ENCODE measurements at places on chromosomes 3 and 15.

DNA sequence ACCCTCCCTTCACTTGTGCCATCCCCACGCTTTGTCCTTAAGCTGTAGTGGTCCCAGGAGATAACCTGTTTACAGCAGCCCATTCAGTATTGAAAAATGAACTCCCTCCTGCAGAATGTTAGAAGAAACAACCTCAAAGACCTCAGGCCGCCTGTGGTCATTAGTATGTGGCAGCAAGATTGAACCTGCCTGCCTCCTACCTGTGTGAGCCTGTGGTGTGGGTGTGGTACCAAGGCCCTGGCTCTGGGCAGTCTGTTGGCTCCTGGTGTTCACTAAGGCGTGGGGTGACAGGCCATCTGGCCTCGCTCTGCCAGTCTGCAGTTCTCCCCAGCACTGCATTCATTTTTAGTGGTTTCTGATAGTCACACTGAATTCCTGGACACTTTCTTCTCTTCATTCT is 21.0 kb downstream of the LSM3 start:
- H3K4me3 ChIP-seq = no peak overlapping the region
- H3K27me3 ChIP-seq = no peaks in the 10 kb centered on the region
- peaks cover 5% of the 10 kb centered on the region for H3K4me1 ChIP-seq
- H3K36me3 ChIP-seq = peaks cover 31% of the 10 kb centered on the region
- no peak overlapping the region for H3K27ac ChIP-seq

DNA sequence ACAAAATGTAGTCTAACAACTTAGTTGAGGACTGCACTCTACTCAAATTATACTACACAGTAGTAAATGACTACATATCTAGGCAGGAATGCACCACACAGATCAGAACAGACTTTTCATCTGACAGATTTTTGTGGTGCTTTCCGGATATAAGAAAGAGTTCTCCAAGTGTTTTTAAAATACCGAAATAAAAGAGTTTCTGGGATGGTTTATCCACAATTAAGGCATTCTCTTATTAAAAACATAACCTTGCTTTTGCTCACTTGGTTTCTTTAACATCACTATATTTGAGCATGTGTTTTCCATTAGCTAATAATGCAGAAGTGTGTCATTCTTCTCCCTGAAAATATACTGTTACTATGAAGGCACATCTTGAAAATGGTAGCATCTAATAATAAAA is 132.9 kb downstream of the MAGI1 start:
- peaks cover 9% of the 10 kb centered on the region for H3K27me3 ChIP-seq
- no peak overlapping the region for H3K27ac ChIP-seq
- H3K36me3 ChIP-seq = no peaks in the 10 kb centered on the region
- no peaks in the 10 kb centered on the region for H3K4me1 ChIP-seq
- no peak overlapping the region for H3K4me3 ChIP-seq

GRCh38 chr3:51398595-51399310 is 7.7 kb downstream of the RBM15B start:
- no peak overlapping the region for H3K27ac ChIP-seq
- H3K27me3 ChIP-seq = no peaks in the 10 kb centered on the region
- H3K4me1 ChIP-seq = peaks cover 30% of the 10 kb centered on the region
- no peak for DNase-seq
- H3K4me3 ChIP-seq = no peak overlapping the region

DNA sequence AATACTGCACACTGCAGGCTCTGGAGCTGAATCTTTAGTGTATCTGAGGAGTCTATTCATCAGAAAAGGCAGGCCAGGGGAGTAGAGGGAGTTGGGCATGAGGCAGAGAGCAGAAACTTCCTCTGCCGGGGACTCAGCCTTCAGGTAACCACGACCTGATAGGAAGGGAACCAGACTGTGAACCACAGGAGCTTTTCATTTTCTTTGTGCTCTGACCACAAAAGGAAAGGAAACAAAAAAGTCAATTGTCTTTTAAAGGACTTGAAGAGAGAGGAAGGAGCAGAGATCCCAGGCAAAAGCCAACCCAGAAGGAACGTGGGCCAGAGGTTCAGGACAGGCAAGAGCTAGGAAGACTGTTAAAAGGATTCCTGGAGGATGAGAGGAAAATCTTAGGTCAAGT is 573.3 kb downstream of the EPHB1 start:
- H3K27me3 ChIP-seq = no peaks in the 10 kb centered on the region
- H3K4me3 ChIP-seq = no peak overlapping the region
- H3K27ac ChIP-seq = no peak overlapping the region
- peaks cover 2% of the 10 kb centered on the region for H3K36me3 ChIP-seq

GRCh38 chr3:36959821-36960220 is 15.0 kb upstream of the TRANK1 start:
- no peaks in the 10 kb centered on the region for H3K27me3 ChIP-seq
- no peak overlapping the region for H3K4me3 ChIP-seq
- H3K4me1 ChIP-seq = peaks cover 4% of the 10 kb centered on the region
- no peak for DNase-seq
- H3K27ac ChIP-seq = no peak overlapping the region

GRCh38 chr3:150372320-150372719 is 35.8 kb upstream of the TSC22D2 start:
- H3K36me3 ChIP-seq = no peaks in the 10 kb centered on the region
- peak overlapping the region; percentile 37 for H3K4me3 ChIP-seq
- no peak for DNase-seq
- peaks cover 11% of the 10 kb centered on the region for H3K4me1 ChIP-seq
- H3K27ac ChIP-seq = no peak overlapping the region

GRCh38 chr3:40979962-40980361 is 219.3 kb upstream of the CTNNB1 start:
- peaks cover 40% of the 10 kb centered on the region for H3K27me3 ChIP-seq
- no peak overlapping the region for H3K4me3 ChIP-seq
- peaks cover 3% of the 10 kb centered on the region for H3K36me3 ChIP-seq
- peaks cover 2% of the 10 kb centered on the region for H3K4me1 ChIP-seq

- no peak for DNase-seq
- H3K36me3 ChIP-seq = peaks cover 7% of the 10 kb centered on the region
- H3K4me1 ChIP-seq = peaks cover 15% of the 10 kb centered on the region
- peak overlapping the region; percentile 96 for H3K27ac ChIP-seq
- H3K4me3 ChIP-seq = no peak overlapping the region
Observed at GRCh38 chr15:78129077-78129750, 2.0 kb downstream of the CIB2 start.

DNA sequence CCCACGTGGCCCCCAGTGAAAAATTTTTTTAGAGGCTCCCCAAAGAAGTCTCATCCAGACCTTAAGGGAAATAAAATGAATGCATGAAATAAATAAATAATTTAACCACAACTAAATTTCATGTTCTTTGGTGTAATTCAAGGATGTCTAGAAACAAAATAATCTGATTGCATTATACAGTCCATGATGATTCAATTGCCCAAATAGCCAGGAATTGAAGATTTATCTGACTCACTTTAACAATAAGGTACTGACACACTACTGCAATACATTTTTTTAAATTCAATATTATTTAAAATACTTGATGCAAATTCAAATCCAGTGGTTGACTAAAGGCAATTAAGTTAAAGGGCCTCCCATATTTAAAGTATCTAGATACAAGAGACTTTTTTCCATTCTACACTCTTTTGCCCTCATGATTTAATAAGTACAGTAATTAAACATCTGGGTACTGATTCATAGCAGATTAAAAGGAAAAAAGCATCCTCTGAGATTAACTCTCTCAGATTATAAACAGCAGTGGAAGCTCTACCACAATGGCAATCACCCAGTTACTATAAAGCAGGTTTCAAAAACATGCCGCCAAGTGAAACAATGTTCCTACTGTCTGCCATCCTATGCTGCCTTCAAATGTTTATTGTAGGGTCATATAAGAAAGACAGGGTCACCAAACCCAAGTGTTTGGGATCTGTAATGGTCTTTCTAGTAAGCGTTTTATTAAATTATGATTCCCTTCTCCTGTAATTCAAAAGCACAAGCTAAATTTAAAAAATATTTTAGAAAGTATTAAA is 9.9 kb downstream of the UQCC5 start:
- no peak for DNase-seq
- H3K4me1 ChIP-seq = peaks cover 4% of the 10 kb centered on the region
- H3K36me3 ChIP-seq = peaks cover 31% of the 10 kb centered on the region
- no peaks in the 10 kb centered on the region for H3K27me3 ChIP-seq
- no peak overlapping the region for H3K4me3 ChIP-seq
- H3K27ac ChIP-seq = peak overlapping the region; percentile 79

- H3K4me3 ChIP-seq = no peak overlapping the region
- H3K27me3 ChIP-seq = no peaks in the 10 kb centered on the region
- H3K4me1 ChIP-seq = no peaks in the 10 kb centered on the region
Observed at GRCh38 chr15:36644191-36644896, 64.9 kb downstream of the CDIN1 start.

DNA sequence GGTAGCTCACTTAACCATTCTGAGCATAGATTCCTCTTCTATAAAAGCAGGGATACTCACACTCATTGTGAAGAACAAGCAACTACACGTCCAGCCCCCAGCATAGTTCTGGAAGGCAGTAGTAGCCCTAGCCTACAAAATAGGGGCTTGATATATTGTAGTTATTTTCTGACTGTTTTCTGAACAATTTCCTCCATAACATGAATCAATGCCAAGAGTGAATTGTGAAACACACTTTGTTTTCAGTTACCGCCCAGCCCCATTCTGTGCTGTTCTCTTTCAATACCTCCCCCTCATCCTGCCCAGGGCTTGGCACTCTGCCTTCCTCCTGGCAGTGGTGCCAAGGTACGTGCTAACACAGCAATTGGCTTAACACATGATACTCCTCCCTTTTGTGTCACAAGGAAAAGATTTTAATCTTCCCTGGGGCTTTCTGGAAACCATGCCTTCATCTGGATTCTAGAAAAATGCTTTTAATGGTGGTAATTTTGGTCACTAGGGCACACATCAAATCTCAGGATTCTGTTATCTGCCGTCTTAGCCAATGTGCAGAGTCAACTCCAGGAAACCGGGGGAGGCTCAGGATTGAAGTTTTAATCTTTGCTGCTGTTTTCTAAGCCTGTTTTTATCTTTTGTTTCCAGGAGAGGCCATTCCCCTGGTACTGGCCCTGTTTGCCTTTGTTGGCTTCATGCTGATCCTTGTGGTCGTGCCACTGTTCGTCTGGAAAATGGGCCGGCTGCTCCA is 37.2 kb downstream of the IL20RB start:
- H3K27me3 ChIP-seq = no peaks in the 10 kb centered on the region
- H3K36me3 ChIP-seq = peaks cover 3% of the 10 kb centered on the region
- no peak overlapping the region for H3K4me3 ChIP-seq

GRCh38 chr3:45241206-45241605 is 15.1 kb upstream of the TMEM158 start:
- no peak overlapping the region for H3K4me3 ChIP-seq
- H3K4me1 ChIP-seq = no peaks in the 10 kb centered on the region
- DNase-seq = no peak
- H3K27ac ChIP-seq = no peak overlapping the region

GRCh38 chr15:64693134-64693533 is 82.3 kb downstream of the RBPMS2 start:
- no peak overlapping the region for H3K27ac ChIP-seq
- H3K4me1 ChIP-seq = peaks cover 19% of the 10 kb centered on the region
- no peak overlapping the region for H3K4me3 ChIP-seq
- no peak for DNase-seq
- H3K27me3 ChIP-seq = no peaks in the 10 kb centered on the region

DNA sequence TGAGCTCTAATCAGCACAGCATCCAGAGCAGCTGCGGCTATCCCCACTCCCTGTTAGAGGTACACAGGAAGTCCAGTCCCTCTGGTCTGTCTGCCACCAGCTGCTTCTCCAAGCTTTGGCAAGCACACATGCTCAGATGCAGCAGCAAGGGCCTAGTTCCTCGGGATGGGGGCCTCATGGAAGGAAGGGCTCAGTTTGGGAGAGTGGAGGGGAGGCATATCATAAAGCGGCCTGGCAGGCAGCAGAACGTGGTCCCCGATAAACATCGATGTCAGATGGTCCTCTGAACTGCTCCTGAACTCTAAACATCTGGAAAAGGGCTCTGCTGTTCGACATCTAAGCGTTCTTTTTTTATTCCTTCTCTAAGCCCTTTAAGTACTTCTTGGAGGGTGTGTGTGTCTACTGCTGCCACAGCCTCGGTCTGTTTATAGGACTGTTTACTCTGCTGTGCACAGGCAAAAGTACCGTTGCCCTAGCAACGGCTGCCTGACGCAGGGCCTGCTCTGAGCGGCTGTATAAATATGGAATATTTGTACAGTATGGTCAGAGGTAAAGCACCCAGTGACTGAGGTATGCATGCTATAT is 74.6 kb downstream of the PRICKLE2 start:
- no peak for DNase-seq
- no peak overlapping the region for H3K4me3 ChIP-seq
- peaks cover 16% of the 10 kb centered on the region for H3K27me3 ChIP-seq
- H3K36me3 ChIP-seq = no peaks in the 10 kb centered on the region
- no peaks in the 10 kb centered on the region for H3K4me1 ChIP-seq
- no peak overlapping the region for H3K27ac ChIP-seq

GRCh38 chr15:51097553-51098330 is 3.0 kb upstream of the TNFAIP8L3 start:
- DNase-seq = no peak
- peaks cover 74% of the 10 kb centered on the region for H3K27me3 ChIP-seq
- no peaks in the 10 kb centered on the region for H3K36me3 ChIP-seq
- no peak overlapping the region for H3K27ac ChIP-seq
- peaks cover 4% of the 10 kb centered on the region for H3K4me1 ChIP-seq

- H3K36me3 ChIP-seq = no peaks in the 10 kb centered on the region
- H3K4me1 ChIP-seq = no peaks in the 10 kb centered on the region
- no peaks in the 10 kb centered on the region for H3K27me3 ChIP-seq
- no peak overlapping the region for H3K27ac ChIP-seq
- no peak overlapping the region for H3K4me3 ChIP-seq
Observed at GRCh38 chr15:27592036-27592760, 506.9 kb downstream of the OCA2 start.

- no peaks in the 10 kb centered on the region for H3K27me3 ChIP-seq
- H3K27ac ChIP-seq = no peak overlapping the region
- DNase-seq = no peak
- no peak overlapping the region for H3K4me3 ChIP-seq
Observed at GRCh38 chr3:163879172-163879571, 1199.1 kb downstream of the SI start.

- H3K36me3 ChIP-seq = no peaks in the 10 kb centered on the region
- H3K4me1 ChIP-seq = no peaks in the 10 kb centered on the region
- no peak overlapping the region for H3K4me3 ChIP-seq
- H3K27ac ChIP-seq = no peak overlapping the region
- H3K27me3 ChIP-seq = peaks cover 9% of the 10 kb centered on the region
- DNase-seq = no peak
Observed at GRCh38 chr15:35123743-35124142, 38.6 kb upstream of the NANOGP8 start.

- H3K4me1 ChIP-seq = peaks cover 9% of the 10 kb centered on the region
- no peak for DNase-seq
- H3K27ac ChIP-seq = no peak overlapping the region
- peaks cover 66% of the 10 kb centered on the region for H3K27me3 ChIP-seq
- H3K4me3 ChIP-seq = no peak overlapping the region
Observed at GRCh38 chr15:66848116-66848515, 146.1 kb downstream of the SMAD6 start.

DNA sequence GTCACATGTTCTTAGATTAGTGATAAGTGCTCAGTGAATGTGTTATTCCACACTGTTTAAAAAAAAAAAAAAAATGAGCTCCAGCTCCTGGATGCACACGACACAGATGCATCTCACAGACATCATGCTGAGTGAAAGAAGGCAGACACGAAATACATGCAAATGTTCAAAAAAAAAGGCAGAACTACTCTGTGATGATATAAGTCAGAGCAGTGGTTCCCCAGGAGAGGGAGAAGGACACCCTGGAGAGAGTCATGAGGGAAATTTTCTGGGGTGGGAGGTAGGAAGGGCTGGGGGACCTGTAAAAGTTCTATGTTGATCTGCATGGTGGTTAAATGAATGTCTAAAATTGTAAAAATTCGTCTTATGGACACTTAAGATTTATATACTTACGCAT is 4.3 kb downstream of the CSRNP1 start:
- no peak for DNase-seq
- peaks cover 71% of the 10 kb centered on the region for H3K4me1 ChIP-seq
- H3K4me3 ChIP-seq = peak overlapping the region; percentile 90
- no peaks in the 10 kb centered on the region for H3K27me3 ChIP-seq

GRCh38 chr3:102599819-102600576 is 165.2 kb downstream of the ZPLD1 start:
- no peak for DNase-seq
- no peaks in the 10 kb centered on the region for H3K36me3 ChIP-seq
- H3K4me1 ChIP-seq = no peaks in the 10 kb centered on the region
- H3K4me3 ChIP-seq = no peak overlapping the region
- no peak overlapping the region for H3K27ac ChIP-seq
